Cardiac septum (tissue), 1 donor: ENCODE measurements at places on chromosomes 5 and 9. TPM values are rescaled to one million over a fixed set of nuclear protein-coding genes. Genes with fewer than 3 reads are reported as not detected.

DNA sequence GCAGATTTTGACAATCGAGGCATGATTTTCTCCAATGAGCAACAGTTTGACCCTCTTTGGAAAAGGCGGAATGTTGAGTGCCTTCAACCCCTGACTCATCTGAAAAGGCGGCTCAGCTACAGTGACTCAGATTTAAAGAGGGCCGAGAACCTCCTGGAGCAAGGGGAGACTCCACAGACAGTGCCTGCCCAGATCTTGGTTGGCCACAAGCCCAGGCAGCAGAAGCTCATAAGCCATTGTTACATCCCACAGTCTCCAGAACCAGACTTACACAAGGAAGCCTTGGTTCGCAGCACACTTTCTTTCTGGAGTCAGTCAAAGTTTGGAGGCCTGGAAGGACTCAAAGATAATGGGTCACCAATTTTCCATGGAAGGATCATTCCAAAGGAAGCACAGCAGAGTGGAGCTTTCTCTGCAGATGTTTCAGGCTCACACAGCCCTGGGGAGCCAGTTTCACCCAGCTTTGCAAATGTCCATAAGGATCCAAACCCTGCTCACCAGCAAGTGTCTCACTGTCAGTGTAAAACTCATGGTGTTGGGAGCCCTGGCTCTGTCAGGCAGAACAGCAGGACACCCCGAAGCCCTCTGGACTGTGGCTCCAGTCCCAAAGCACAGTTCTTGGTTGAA, 13.6 kb downstream of the PTPDC1 start:
- no peak for DNase-seq

GRCh38 chr5:84364043-84364442, 20.6 kb downstream of the EDIL3 start:
- DNase-seq = no peak

DNA sequence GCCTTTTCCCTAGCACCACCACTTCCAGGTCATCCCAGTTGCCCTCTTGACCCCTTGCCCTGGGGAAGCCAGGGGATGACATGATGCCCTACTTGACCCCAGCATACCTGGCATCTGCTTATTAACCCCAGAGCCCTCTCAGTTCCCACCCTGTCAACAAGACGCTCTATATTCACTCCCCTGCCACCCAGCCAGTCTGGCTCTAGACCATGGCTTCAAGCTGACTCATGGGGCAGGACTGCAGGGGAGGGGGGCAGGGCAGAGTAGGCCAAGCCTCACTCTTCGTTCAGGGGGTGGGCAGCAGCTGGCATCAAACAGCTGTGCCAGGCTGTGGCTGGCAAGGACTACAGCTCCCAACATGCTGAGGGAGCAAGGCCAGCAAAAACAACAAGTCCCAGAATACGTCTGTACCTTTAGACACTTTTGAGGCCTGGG, 5.3 kb downstream of the ATOSB start:
- DNase-seq = no peak

The AGXT2 gene
- total RNA-seq = not detected

DNA sequence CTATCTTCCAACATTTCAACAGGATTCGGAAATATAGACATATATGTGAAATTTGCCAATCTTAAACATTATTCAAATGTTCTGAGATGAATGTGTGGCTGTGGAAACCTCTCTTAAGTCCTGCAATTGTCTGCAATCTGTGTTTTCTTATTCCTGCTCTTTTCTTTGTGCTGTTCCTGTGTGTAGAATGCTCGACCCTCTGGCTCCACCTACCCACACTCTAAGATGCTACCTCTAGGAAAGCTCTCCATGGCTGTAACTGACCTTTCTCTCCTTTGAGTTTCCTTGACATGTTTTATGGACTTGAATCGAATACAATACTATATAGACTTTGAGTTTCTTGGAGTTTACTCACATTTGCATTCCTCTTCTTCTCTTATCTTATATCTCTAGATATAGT, 120.6 kb upstream of the ASTN2 start:
- DNase-seq = no peak

DNA sequence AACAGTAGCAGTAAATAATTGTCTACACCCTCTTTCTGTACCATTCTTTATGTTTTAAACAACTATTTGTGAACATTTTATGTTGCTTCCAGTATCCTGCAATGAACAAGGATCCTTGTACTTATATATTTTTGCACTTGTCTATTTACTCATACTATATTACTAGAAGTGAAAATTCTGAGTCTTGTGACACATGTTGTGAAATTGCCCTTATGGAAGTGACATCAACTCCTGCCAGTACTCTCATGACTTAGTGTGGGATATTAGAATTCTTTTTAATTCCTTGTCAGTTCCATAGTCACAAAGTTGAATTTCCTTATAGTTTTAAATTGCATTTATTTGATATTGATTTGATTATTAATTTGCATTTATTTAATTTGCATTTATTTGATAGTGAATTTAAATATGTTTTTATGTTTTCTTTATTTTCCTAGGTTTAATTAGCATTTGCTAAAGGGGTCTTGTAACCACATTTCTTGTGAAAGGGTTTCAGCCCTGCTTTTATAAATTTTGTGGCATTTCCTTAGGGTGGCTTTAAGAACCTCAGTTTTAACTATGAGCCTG, 27.7 kb downstream of the PARP8 start:
- DNase-seq = no peak

GRCh38 chr5:112878760-112879159, 17.7 kb downstream of the SRP19 start:
- no peak for DNase-seq

- no peak for DNase-seq
Observed at GRCh38 chr5:36606036-36606427, 374 bp upstream of the SLC1A3 start.

- no peak for DNase-seq
Observed at GRCh38 chr5:31397926-31398557, 133.9 kb downstream of the DROSHA start.

DNA sequence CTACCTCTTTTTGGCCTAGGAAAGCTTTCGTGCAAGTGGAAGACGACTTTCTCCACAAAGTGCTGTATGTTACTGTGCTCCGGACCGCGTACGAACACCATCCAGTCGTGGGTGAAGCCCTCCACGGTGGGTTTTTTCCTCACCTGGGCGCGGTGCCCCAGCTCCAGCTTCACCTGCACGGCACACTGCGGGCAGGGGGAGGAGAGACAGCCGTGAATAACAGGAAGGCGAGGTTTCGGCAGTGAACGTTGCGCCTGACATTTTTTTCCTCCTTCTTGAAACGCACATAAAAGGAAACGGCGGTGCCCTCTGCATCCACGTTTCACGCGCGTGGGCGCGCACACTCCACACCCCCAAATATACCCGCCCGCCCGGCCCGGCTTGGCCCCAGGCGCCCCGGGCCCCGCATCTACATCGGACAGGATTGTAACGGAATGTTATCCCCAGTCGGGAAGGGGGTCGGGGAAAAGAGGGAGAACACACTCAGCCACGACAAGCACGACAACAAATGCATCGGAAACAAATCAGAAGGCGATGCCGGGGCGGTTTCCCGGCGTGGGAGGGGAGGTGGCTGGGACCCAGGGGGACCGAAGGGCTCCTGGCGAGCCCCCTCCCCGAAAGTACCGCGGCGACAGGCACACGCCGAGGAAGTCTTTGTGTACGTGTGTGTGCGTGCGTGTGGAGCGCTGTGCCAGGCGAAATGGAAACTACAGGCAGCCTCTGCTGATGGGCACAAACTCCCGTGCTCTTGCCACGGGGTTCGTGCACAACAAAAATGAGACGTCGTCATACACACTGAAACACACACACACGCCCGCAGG, 1.4 kb downstream of the MLLT3 start:
- DNase-seq = peak; percentile 77

The TRIO gene
- total RNA-seq = 89.8 TPM

DNA sequence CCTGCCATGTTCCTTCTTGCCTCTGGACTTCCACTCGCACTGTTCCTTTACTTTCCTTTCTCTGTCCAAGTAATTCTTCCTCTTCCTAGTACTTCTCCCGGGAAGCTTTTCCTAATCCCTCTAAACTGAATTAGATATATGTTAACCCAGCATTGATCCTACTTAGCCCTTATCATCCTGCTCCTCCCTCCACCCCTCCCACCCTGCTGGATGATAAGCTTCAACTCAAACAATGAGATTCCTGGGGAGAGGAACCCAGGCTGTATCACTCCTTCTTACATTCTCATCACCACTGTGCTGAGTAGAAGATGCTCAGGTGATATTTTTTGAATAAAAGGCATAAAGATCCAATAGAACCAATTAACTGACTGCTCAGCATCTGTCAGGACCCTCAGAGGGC, 45.7 kb downstream of the CDK5RAP2 start:
- no peak for DNase-seq

The PDLIM4 gene
- 8.8 TPM for total RNA-seq

The CCDC192 gene
- total RNA-seq = not detected

The TMEFF1 gene
- total RNA-seq = 0.46 TPM

The ERBIN gene
- 55.8 TPM for total RNA-seq

GRCh38 chr5:14337593-14337992, 194.5 kb downstream of the TRIO start:
- DNase-seq = no peak

GRCh38 chr9:126016579-126017290, 269.6 kb downstream of the PBX3 start:
- no peak for DNase-seq

The IFNA21 gene
- total RNA-seq = not detected

The PTPRD gene
- total RNA-seq = 13.0 TPM

The NDOR1 gene
- total RNA-seq = 8.0 TPM

- no peak for DNase-seq
Observed at GRCh38 chr5:159735749-159736660, 180.3 kb upstream of the ADRA1B start.

GRCh38 chr9:72041775-72042194, 18.6 kb downstream of the C9orf57 start:
- no peak for DNase-seq

DNA sequence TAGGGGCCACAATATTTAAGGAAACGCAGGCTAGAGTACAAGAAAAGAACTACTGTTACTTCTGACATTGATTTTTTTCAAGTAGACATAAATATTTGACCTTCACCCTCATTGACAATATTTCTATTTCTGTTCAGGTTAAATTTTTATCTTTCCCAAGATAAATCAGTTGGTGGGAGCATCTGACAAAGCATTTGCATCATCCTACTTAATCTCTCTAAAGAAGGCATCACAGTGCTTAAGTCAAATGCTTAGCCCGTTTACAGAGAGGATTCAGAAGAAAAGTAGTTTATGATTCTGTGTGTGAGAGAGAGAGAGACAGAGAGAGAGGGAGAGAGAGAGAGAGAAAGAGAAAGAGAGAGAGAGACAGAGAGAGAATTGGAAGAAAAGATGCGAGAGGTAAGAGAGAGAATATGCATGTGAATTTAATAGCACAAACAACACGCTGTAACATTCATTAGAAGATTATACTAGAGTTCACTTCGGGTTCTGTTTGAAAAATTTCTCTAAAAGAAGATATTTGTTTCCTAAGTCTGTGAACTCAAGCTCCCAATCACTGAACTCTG, 1093.3 kb upstream of the CDH6 start:
- no peak for DNase-seq

- DNase-seq = no peak
Observed at GRCh38 chr9:27726244-27727081, 153.2 kb upstream of the C9orf72 start.

DNA sequence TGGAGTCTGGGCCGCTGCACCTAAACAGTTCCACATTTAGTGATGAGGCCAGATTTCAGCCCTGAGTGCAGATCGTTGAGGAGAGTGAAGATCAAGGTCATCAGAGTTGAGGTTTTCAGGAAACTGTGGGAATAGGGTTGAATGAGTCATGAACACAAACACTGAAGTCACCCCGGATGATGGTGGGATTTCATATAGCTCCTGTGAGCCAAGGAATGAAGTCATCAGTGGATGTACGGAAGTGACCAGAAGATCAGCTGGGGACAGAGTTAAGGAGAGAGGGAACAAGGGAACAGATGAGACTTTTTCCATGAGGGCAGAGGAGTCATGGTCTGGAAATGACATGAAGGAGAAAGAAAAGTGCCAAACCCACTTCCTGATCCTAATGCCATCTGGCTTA, 36.5 kb downstream of the PALM2AKAP2 start:
- no peak for DNase-seq

The CATSPER3 gene
- 0.54 TPM for total RNA-seq

GRCh38 chr5:2818936-2819335, 67.5 kb upstream of the IRX2 start:
- DNase-seq = no peak

GRCh38 chr5:157130925-157131324, 11.7 kb downstream of the MED7 start:
- DNase-seq = no peak

- no peak for DNase-seq
Observed at GRCh38 chr5:17147170-17147569, 70.3 kb upstream of the BASP1 start.
